ENCODE measurements at places on chromosomes 2 and 18.

DNA sequence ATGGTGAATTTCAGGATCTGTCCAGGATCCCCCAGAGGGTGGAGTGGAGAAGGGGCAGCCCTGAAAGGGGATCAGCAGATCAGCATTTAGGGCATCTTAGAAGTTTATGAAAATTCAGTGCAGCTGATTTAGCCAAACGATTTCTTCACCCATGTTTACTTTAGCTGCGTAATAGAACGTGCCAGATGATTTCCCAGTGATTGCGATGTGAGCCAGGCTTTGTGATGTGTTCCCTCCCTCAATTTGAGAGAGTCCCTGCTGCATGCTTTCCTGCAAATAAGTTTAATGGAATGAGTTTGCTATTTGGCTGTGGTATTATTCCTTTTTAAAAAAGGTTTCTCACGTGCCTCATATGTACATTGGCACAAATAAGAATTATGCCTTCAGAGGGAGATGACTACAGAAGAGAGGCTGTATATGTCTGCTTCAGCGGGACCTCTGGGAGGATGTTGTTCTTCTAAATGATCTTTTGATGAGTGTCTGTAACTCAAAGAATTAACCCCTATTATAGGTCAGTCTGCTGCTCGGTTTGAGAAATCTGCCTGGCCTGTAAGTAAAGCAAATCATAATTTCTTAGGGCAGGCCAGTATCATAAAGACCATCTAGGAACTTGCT, 111.9 kb downstream of the MRO start:
- DNase-seq = no peak

- DNase-seq = no peak
These were observed 97.3 kb upstream of the SNTG2 start for GRCh38 chr2:853203-853870.

DNA sequence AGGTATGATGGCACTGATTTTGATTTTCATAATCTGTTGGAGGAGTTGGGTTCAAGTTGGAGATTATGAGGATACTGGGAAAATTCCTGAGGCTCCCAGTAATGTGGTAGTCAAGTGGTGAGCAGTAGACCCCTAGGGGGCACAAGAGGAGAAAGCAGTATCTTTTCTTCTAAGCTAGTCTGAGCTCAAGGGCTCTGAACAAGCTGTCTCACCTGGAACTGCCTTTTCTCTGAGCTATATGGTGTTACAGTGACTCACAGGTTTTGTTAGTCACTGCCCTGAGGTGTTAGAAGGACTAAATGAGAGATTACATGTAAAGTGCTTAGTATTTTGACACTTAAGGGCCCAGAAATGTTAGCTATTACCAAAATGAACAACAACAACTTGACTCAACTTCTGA, 42.2 kb downstream of the CD302 start:
- no peak for DNase-seq

DNA sequence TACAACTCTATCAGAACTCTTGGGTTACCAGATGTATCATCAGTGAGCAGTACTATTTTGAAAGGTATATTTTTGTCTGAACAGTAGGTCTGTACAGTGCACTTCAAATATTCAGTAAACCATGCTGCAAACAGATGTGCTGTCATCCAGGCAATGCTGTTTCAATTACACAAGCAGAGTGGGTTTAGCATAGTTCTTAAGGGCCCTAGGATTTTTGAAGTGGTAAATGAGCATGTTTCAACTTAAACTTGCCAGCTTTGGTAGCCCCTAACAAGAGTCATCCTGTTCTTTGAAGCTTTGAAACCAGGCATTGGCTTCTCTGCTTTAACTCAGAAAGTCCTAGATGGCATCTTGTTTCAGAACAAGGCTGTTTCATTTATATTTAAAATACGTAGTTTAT, 1519.9 kb downstream of the SUCLG1 start:
- no peak for DNase-seq

GRCh38 chr18:33612632-33613031, 34.6 kb downstream of the ASXL3 start:
- DNase-seq = no peak

DNA sequence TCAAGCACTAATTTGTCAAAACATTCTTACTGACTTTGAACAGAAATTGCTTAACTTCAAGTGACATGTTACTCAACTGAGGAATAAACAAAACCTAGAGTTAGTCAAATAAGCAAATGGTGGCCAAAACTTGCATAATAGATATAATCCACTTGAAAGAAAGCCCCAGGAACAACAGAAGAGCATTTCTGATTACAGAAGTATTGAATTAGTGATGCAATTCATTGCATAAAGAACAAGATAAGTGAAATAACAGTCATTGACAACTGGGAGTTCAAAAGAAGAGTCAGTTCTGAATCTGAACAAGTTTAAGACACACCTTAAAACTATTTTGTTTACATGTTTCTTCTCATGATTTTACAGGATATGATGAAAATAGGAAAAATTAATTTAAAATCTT, 30.8 kb downstream of the COBLL1 start:
- no peak for DNase-seq

GRCh38 chr2:108621087-108621559, 86.9 kb downstream of the LIMS1 start:
- DNase-seq = no peak

- DNase-seq = no peak
These were observed 508.1 kb downstream of the ADCYAP1 start for GRCh38 chr18:1412655-1413322.
